Amniotic stem cell (primary cell): ENCODE measurements at places on chromosomes 2 and 18.
A peak's percentile ranks its signal among the peaks of the same experiment; 100 is the strongest.

GRCh38 chr2:229226382-229226781 is 44.7 kb downstream of the PID1 start:
- DNase-seq = no peak

DNA sequence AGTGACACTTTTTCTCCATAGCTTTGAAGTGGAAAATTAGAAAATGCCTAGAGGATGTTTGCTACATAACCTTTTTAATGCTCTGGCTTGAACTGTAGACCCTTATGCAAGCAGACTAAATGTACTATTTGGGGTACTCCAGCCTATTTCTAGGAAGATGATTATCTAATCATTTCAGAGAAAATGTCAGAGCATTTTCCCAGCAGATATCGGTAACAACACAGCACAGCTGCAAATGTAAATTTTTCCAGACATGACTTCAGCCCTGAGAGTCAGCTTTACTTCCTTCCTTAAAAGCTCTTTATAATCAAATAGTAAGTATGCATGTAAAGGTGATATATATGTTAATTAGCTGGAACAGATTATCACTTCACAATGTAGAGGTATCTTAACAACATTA is 1647.1 kb downstream of the SUCLG1 start:
- no peak for DNase-seq

GRCh38 chr18:50719471-50720324 is 100.1 kb downstream of the MRO start:
- no peak for DNase-seq

DNA sequence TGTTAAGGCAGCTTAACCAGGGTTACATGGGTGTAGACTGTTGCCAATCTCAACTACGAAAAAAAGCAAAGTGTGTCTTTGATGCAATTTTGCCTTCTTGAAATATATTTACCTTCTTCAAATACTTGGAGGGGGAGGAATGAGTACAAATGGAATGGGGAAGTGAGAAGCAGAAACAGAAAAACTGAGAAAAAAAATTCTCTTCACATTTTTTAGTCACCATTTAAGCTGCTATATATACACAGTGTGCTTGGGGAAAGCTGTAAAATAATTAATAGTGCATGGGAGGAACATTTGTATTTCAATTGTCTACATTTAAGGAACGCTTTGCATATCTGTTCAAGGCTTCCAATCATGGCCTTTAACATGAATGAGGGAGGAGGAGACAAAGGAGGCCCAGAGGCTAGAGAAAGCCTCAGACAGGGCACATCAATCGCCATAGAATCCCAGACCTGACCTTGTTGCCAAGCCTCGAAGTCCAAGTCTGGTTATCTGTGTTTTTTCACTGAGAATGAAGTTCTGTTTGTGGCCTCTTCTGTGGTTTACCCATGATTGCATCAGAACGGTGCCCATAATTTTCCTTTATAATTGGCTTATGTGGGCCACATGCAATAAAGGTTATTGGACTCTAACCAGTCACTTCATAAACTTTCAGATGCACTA is 158.6 kb downstream of the PIK3C3 start:
- DNase-seq = peak; percentile 2

- peak; percentile 17 for DNase-seq
Measured at GRCh38 chr2:158967731-158968395, 577 bp upstream of the TANC1 start.

DNA sequence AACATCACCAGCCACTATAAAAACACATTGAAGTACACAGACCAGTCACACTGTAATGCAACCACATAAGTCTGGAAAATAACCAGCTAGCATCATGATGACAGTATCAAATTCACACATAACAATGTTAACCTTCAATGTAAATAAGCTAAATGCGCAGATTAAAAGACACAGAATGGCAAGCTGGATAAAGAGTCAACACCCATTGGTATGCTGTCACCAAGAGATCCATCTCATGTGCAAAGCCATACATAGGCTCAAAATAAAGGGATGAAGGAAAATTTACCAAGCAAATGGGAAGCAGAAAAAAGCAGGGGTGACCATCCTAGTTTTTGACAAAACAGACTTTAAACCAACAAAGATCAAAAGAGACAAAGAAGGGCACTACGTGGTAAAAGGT is 110.8 kb downstream of the NR4A2 start:
- no peak for DNase-seq

DNA sequence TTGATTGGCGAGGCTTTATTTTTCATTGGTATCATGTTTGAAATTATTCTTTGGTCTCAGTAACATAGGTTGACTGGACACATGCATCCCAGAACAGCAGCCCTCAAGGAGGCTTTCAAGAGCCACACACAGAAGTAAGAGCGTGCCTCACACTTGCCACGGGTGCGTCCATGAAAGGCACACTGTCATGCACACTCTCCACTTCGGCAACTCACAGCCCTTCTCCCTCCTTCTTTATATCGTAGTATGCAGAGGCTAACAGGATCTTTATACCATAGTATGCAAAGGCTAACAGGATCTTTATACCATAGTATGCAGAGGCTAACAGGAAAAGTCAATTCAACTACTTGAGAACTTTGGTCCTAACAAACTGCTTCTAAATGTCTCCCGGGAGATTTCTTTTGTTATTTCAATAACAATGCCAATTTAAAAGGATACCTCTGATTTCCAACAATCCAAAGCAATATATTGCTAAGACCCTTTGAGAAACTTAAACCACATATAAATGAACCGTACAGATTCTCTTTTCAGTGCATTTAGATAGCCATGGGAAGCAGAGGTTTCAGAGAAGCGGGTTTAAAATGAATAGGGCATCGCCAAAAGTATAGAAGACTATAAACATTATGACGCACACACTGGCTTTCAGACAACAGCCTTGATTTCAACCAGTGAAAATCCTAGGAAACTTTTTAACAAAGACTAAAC is 26.5 kb upstream of the ZNF516 start:
- no peak for DNase-seq

- DNase-seq = no peak
Measured at GRCh38 chr2:26727641-26728561, 35.4 kb downstream of the KCNK3 start.

GRCh38 chr2:80073134-80073561 is 231.4 kb downstream of the LRRTM1 start:
- DNase-seq = peak; percentile 54

GRCh38 chr2:217067787-217068186 is 207.9 kb upstream of the TNP1 start:
- DNase-seq = no peak

DNA sequence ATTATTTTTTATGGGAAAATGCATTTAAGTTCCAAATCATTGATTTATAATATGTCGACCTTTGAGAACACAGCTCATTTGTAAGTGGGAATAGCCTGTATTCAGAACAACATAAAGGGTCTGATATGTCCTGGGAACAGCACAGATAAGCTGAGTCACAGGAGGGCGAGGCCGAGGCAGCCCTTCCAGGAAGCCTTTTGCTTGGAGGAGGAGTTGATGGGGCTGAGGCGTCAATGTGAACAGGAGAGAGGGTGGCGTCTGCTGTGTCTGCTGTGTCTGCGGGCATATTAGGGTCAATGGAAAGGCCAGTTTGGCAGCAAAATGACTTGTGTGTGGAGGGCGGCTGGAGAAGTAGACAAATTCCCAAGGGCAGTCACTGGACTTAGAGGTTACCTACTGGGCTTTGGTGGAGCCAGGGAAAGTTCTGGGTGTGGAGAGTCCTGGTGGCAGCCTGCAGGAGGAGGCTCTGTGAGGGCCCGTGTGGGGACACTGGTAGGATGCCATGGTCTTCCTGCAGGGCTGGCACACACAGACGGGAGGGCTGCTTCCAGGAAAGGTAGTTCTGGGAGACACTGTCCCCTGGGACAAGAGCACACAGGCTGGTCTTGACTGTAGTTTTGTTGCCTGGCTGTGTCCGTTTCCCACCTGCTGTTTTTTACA is 128.1 kb downstream of the GLI2 start:
- no peak for DNase-seq

GRCh38 chr2:37324536-37324785 is 172 bp downstream of the PRKD3 start:
- no peak for DNase-seq

- peak; percentile 4 for DNase-seq
Measured at GRCh38 chr2:10575609-10576280, 114.0 kb downstream of the NOL10 start.

DNA sequence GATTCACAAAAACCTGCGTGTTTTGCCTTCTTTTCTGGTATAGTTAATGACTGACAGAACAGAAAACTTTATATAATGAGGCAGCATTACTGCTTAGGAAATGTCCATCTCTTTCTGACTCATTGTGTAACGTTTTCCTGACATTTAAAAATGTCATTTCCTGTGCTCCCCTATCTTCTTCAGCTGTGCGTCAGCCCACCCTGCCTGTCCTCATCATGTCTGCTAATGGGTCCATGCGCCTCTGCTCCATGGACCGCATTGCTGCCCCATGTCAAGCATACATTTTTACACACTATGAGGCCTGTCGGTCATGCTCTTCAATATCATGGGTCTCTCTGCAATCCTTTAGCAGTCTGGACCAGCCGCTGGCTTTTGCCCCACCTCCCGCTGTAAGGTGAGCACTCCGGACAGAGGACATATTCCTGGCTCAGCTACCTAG is 234.3 kb downstream of the CDCA7 start:
- DNase-seq = no peak

- DNase-seq = no peak
Measured at GRCh38 chr2:65710779-65711295, 278.4 kb upstream of the SPRED2 start.

DNA sequence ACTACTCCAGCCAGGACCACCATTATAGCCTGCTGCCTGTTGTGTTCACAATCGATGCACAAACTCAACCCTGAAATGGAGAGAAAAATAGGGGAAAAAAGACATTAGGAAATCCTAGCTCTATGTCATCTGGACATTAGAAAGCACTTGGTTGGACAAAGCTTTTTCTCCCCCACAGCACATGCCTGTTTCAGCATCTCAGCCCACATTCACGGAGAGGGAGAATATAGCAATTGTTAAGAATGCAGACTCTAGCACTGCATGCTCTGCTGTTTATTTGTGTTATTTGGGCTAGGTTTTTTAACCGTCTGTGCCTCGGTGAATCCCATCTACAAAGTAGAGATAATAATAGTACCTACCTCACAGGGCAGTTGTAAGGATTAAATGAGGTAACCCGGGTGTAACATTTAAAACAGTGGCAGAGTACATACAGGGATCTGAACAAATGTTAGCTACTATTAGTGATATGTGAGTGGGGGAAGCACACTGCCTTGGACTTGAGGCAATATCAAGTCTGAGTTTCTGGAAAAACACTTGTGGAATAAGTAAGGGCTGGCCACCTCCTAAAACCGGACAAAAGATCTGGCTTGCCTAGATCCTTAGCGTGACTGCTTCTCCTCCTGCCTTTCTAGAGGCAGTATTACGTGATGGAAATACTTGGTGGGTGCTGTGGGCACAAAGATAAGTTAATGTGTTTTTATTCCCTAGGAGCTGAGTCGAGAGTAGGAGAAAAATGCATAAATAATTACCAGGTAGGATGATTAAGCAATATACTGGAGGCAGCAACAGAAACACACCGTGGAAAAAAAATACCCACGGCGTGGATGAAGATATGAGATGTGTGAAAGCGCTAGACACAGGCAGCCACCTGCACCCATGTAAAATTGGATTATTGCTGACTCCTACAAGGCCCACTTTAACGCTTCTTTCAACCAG is 1.0 kb upstream of the PPP1CB start:
- peak; percentile 34 for DNase-seq

GRCh38 chr18:66235206-66235605 is 368.7 kb downstream of the CDH19 start:
- no peak for DNase-seq

DNA sequence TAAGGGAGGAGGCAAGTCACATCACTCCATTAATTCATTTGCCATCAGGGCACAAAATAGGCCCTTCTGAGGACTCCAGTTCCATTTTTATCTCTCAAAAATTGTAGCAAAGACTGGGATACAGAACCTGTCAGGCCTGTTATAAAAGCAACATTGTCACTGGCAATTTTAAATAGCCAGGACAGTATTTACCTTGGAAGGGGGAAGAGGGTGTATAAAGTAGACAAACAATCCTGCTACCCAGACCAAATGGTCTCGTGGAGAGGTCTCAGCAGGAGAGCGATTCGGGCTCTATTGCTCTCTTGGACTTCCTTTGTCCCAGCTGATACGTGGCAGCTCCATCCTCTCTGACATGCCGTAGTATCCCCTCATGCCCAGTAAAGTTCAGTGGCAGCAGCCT is 740.3 kb upstream of the HS6ST1 start:
- no peak for DNase-seq

- DNase-seq = no peak
Measured at GRCh38 chr2:208033701-208034502, 8.6 kb upstream of the PLEKHM3 start.

GRCh38 chr18:44967599-44967998 is 286.9 kb downstream of the SETBP1 start:
- DNase-seq = no peak

DNA sequence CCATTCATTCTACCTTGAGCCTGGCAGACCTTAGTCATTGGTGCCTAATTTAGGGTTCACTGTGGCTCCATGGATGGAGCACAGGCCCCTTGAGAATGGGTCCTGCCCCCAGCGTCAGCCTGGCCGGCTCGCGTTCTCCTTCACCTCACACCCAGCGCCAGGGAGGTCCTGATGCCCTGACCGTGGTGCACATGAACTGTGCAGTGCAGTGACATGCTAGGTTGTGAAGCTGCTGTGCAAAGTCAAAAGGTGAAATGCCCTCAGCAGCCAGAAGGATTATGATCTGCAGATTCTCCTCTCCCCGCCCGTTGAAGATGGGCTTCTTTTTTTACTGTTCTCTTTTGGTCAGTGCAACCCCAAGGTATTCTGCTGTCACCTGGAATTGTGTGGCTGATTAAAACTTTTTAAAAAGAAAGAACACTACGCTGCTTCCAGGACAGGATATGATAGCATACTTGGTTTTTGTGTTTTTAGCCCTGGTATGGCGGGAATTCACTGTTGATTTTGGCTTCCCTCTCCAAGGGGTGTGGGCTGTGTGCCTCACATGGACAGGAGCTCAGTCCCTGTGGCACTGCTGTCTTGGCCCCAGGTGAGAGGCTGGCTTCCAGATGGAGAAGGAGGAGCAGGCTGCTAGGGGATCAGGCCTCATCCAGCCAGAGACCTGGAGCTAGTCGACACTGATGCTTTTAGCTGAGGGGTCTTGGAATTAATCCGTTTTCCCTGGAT is 49.4 kb upstream of the MCFD2 start:
- DNase-seq = no peak

DNA sequence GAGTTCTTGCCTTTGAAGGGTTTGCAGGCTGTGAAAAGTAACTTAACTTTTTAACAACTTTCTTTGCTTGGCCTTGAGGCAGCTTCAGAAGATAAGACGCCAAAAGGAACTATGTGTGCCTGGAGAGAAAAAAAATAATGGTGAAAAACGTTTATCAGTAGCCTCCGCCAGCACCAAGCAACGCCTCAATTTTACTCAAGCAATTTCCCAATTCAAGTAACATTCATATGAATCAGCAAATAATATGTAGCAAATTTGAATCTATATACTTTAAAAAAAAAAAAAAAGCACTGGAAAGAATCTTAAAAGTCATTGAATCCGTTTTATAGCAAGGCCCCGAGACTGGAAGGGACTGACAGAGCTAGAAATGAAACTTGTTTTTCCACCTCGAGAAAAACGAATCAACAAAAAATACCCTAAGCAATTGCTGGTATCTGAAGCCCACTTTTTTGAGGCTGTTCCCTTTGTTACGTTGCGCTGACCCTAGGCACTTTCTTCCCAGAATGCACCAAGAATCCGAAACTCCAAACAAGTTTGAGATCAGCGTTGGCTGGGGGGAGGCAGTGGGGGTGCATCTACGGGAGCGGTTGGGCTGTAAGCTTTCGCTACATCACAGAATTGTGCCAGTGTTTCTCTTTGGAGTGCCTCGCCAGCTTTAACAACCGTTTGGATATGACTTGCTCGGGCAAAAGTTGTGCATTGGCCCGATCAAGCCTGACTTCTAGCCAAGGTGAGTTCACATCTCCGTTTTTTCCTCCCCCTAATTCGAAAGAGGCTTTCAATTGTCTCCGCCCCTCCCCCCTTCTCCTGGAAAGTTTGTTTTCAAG is 2.7 kb upstream of the TGIF1 start:
- DNase-seq = no peak
